ENCODE measurements at places on chromosomes 1 and 21.

DNA sequence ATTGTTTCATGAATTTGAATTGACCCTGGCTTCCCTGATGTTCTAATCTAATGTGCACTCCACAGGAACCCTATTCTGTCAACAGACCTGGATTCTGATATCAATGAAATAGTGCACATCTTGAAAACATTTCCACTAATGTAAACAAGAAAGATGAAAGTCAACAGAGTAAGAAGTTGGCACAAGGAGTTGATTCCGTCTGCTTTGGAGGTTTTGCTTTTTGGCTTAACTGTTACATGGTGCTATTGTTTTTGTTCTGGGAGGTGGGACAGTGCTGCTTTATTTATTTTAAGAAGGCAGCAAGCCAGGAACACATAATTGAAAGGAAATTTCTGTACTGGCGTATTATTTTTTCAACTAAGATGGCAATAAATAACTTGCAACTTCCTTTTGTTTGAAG, 73.3 kb downstream of the LEPR start:
- no peak for DNase-seq

DNA sequence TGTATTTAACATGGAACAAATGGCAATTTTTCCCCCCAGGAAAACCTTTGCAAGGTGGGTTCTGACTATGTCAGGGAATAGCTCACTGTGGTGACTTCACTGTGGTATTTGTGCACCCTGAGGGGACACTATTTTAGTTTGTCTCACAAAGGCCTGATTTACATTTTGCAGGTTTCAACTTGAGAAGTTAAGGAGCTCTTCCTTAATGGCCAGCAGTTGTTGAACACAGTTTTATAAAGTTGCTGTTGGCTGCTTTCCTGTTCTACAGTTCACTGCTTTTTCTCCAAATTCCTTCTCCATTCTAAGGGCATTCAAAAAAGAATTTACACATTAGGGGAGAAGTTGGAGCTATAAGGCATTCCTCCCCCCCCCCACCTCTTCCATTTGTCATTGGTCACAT, 4.6 kb downstream of the LAMC1 start:
- no peak for DNase-seq

DNA sequence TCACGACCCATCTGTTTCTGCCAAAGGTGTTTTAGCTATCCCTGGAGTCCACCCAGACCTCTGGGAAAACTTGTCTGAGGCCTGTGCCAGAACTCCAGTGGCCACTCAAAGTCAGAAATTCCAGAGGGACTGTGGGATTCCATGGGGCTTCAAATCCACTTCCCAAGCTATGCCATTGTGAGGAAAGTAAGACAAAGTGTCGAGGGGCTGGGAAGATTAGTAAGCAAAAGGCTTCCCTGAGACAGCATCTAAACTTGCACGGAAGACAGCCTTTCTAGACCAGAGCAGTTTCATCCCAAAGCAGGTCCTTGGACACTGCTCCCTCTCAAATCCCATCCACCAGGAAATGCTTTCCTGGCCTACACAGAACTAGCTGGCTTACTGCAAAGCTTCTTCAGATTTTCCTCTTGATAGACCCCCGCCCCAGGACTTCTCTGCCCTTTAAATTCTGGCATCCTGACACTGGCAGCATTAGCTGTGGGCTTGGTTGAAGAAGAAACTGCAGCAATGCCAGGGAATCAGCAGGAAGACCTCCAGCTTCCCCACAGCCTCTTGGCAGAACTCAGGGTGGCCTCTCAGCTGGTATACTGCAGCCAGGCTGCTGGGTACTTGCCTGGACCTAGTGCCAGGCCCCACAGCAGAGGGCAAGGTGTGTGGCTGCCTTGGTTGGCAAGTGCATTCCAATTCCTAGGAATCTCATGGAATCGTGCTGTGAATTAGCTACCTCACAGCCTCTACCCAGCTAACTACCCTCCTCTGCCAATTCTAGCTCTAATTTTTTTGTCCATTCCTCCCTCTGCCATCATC, 27.3 kb upstream of the LMX1A start:
- DNase-seq, result no peak

DNA sequence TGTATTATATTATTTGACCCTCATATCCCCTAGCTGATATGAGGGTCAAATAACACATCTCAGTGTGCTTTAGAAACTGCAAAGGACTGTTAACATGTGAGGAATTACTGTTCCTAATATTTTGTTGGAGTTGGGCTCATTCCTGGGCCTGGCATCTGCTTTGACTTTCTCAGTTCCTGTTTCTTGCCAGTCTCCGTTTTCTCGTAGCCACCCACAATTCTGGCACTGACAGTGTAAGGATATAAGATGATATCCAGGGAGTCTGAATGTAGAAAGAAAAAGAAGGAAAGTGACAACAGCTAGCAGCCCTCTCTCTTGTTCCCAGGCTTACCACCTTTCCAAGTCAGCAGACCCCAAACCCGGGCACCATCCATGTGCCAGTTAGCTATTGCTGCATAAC, 54.4 kb upstream of the SCMH1 start:
- no peak for DNase-seq

DNA sequence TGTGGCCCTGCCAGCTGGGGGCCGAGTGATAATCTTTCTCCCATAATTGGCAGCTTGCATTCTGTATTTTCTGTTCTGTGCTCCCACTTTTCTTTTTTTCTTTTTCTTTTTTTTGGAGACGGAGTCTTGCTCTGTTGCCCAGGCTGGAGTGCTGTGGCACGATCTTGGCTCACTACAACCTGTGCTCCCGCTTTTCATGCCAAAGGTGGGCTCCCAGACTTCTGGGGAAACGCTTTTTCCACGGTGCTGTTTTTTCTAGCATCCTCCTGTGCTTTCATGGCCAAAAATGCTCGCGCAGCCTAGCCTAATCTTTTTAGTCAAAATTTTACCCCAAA, 585 bp upstream of the AHCTF1 start:
- no peak for DNase-seq

DNA sequence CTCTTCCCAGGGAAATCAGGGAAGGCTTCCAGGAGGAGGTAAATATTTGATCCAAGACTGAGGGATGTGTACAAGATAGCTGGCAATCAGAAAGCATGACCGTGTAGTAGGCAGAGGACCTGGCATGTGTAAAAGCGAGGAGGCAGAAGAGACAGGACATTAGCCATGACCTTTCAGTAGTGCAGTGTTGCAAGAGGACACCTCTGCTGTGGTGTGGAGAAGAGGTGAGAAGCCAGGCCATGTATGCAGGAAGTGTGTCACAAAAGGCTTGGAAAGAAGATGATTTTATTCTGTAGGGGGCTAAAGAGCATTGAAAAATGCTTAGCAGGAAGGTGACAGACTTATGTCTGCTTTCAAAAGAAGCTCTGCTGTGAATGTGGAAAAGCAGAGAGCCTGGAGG, 381.0 kb downstream of the ZP4 start:
- DNase-seq, result no peak

- DNase-seq, result no peak
Measured at GRCh38 chr1:83961571-83962295, 37.2 kb downstream of the TTLL7 start.

- no peak for DNase-seq
Measured at GRCh38 chr1:6347641-6348487, 45.7 kb downstream of the ACOT7 start.

- DNase-seq, result peak; percentile 11
Measured at GRCh38 chr1:94599095-94599813, 57.7 kb upstream of the F3 start.

GRCh38 chr1:221268295-221268694, 389.1 kb downstream of the HLX start:
- DNase-seq, result peak; percentile 8

DNA sequence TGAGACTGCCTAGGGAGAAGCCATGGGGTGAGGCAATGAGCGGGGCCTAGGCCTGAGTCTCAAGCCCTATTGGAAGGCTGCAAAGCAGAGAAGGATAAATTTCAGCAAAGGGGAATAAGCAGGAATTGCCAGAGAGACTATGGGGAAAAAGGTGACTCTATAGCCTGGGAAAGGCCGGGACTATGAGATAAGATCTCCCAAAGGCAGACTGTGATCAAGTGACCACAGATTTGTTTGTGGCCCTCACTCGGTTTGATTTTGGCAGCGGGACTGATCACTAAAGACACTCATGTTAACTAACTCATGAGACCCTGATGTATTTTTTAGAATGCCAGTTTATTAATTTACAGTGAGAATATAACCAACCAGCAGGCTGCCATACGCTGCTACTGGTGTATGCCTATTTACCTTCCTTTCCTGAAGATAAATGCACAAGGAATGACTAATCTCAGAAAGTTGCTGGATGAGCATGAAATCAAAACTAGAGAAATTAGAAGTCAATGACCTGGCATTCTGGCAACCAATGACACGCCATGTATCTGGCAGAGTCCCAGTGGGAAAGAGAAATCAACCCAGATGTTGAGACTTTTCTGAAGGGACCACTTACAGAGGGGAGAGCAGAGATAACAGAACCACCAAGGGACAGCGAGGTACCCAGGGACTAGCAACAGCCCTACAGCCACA, 4.3 kb downstream of the HSF2BP start:
- no peak for DNase-seq

DNA sequence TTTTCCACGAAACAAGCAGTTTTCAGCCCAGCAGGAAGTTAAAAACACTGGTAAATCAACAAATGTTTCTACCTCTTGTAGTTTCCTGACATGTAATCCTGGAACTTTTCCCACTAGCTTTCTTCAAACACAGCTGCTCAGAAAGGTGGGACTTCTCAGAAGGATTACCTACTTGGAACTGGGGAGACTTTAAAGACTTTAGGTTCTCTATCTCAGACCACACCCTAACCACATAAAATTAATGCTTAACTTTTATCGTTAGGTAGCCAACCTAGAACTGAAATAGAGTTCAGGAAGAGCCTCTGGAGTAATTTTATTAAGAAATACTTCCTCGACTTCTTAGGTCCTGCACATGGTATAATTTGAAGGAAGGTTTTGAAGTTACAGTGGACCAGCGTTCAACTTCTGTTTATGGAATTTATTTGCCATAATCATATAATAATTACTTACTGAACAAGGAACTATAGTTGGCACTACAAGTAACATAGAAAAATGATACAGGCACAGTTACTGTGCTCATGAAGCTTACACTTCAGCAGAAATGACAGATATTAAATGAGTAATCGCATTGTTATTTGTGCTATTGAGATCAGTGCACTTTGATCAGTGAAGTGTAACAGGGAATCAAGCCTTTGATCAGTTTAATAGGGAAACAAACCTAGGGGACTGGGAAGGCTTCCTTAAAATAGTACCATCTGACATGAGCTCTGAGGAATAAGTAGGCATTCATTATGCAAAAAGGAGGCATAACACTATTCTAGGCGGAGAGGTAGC, at the start of gene BCL2L15:
BCL2L15 (minus strand) TSS at position 180 of the 774 bp plus-strand sequence. CDS start 206 bp downstream, outside the sequence.
- no peak for DNase-seq

DNA sequence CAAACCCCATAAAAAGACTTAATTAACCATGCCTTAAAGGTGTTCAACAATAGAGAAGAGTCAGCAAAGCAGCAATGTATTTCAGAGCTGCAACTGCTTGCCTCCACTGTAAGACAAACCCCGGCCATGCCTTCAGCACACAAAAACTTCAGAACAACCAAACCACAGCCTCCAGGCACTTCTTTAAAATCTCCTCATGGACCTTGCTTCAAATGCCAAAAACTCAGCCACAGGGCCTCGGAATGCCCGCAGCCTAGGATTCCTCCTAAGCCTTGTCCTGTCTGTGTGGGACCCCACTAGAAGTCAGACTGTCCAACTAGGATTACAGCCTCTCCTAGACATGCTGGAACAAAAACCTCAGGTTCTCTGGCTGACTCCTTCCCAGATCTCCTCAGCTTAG, 208.1 kb upstream of the DUSP10 start:
- DNase-seq, result no peak

GRCh38 chr21:21210552-21210951, 212.3 kb downstream of the NCAM2 start:
- no peak for DNase-seq

GRCh38 chr1:157971769-157972168, 21.7 kb upstream of the KIRREL1 start:
- no peak for DNase-seq

DNA sequence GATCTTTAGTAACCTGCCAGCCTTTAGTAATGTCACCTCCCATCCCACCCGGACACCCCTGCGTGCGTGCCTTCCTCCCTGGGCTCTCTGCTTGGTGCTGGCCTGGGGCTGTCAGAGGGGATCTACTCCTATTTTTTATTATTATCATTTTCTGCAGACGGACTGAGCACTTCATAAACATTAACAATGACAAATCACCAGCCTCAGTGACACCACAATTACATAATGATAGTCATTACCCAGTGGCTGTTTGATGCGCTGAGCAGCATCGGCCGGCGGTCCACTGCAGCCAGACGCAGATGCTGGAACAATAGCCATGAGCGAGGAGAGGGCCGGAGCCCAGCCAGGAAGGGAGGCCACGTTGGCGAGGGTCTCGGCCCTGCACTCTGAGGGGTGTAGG, 309.3 kb upstream of the AJAP1 start:
- no peak for DNase-seq

DNA sequence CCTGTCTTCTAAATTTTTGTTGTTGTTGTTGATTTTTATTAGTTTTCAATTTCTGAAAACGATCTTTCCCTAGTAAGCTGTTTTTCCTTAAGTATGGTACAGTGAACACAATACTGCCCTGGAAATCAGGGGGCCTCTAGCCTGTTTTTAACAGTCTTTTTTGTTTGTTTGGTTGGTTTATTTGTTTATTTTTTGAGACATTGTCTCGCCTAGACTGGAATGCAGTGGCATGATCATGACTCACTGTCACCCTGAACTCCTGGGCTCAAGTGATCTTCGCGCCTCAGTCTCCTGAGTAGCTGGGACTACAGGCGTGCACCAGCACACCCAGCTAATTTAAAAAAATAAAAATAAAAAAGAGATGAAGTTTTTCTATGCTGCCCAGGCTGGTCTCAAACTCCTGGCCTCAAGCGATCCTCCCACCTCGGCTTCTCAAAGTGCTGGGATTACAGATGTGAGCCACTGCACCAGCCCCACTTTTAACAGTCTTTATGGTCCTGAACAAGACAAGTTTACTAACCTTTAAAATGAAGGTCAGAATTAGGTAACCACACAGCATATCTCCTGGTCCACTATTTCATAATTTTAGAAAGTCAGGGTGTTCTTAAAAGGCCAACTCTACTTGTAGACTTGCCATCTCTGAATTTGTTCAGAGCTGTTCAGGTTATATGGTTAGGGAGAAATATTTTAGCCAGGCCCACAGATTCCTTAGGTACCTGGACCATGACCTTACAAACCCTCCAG, 35.4 kb downstream of the TBCE start:
- no peak for DNase-seq

DNA sequence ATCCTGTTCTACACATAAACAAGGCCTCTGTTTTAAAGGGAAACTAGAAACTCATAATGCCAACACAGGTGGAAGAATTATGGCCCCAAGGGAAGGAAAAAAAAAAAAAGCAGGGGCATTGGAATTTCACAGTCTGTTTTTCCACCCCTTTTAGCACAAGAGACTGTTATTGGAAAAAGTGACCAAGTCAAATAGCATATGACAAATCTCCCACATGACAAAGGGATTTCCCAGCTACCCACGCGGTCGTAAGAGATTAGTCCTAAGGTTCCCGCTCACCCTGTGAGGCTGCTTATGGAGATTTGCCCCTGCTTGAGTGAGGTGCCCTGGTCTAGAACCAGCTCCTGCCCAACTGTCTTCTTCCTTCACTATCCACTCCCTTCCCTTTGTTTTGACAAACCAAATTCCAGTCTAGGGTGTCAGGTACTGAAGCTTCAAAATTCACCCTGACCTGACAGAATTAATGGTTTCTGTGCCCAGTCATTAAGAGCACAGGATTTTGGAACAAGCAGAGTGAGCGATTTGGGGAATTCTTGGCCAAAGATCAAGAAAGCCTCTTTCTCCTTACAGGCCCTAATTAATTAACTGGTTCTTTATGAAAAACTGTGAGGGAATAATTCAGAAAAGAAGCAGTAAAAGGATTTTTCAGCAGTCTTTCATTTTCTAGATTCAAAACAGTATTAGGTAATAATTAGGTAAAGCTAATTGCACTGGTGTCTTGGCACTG, 107.3 kb downstream of the NMNAT2 start:
- DNase-seq, result peak; percentile 14

GRCh38 chr1:198267921-198268320, 111.1 kb downstream of the NEK7 start:
- no peak for DNase-seq

Measured in RKO (cell line).